ENCODE measurements at places on chromosomes 2 and 18.
A peak's percentile ranks its signal among the peaks of the same experiment; 100 is the strongest.

DNA sequence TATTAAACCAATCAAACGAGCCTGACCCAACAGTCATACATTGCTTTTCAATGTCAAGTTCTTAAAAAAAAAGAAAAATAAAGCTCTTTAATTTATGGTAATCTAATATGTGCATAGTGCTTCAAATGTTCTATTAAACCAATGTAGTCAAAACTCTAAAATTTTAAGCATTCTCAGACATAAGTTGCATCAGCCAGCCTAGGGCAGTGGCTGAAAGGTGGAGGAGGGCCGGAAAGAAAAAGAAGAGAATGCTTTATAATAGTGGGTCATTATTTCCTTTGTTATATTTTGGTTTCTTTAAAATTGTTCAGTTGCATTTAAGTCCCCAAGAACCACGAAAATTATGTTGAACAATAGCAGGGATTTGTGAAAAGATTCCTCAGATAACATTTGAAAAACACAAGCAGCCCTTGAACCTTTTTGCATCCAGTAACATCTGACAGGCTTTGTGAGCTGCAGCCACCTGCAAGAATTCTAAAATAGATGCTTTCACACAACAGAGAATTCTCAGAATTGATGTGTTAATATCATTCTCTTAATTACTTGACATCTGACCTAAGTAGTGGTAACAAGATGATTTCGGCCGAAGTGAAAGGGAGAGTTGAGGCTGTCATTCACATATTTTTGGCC, 252.1 kb downstream of the CDCA7 start:
- H3K27me3 ChIP-seq, result peaks cover 13% of the 10 kb centered on the region
- H3K4me3 ChIP-seq, result no peak overlapping the region
- DNase-seq, result no peak
- no peaks in the 10 kb centered on the region for H3K4me1 ChIP-seq

DNA sequence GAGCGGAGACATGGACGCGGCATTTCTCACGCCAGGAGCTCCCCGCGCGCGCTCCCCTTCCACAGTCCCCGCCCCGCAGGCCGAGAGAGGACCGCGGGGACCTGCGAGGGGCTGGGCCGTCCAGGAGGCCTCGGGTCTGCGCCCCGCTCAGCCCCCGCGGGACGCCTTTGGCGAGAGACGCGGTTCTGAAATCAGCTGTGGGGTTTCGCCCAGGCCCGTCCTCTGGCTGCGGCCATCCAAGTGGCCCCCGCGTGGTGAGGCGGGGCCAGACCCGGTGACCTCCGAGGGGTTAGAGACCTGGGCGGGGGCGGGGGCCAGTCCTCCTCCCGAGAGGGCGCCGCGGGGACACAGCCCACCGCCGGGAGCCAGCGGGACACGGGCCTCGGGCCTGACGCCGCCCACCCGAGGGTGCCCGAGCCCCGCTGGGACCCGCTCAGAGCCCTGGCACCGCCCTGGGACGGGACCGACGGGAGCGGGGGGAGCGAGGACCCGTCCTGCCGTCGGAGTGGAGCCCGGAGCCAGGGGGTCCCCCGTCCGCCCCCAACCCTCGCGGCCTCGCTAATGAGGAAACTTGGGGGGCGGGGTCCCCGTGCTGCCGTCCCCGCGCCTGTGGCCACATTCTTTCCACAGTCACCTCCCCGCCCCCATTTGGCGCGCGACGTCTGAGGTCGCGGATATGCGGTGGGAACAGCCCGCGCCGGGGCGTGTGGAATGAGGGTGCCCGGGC, 6.1 kb upstream of the SALL3 start:
- DNase-seq, result no peak
- H3K4me3 ChIP-seq, result no peak overlapping the region
- peaks cover 11% of the 10 kb centered on the region for H3K4me1 ChIP-seq
- H3K27ac ChIP-seq, result no peak overlapping the region
- no peaks in the 10 kb centered on the region for H3K36me3 ChIP-seq

DNA sequence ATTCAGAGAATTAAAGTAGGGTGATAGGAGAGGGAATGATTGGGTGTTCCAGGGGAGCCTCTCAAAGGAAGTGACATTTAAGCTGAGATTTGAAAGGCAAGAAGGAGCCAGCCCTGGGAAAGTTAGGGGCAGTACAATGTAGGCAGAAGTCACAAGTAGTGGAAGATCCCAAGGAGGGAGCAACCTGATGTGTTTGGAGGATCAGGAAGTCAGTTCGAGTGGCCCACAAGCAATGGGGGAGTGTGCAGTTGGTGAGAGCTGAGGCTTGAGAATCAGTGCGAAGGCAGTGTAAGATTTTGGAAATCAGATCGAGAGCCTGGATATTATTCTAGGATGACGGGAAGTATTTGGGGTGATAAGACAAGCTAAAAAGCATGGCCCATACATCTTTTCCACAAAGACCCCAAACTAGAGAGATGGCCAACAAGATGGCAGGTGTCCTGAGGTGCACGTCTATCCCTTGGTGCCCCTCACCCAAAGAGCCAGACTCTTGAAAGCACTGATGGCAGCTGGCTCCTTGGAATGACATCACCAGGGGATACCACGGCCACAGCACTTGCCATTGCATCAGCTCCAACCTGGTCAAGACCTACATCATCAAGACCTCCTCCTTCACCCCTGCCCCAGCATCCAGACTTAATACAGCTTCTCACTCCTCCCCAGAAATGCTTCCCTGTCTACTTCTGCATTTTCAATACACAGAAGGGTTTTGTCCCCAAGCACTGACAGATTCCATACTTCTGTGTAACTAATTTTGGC, 127.3 kb downstream of the BCL2 start:
- H3K27ac ChIP-seq, result peak overlapping the region; percentile 57
- no peaks in the 10 kb centered on the region for H3K36me3 ChIP-seq
- H3K4me3 ChIP-seq, result no peak overlapping the region

DNA sequence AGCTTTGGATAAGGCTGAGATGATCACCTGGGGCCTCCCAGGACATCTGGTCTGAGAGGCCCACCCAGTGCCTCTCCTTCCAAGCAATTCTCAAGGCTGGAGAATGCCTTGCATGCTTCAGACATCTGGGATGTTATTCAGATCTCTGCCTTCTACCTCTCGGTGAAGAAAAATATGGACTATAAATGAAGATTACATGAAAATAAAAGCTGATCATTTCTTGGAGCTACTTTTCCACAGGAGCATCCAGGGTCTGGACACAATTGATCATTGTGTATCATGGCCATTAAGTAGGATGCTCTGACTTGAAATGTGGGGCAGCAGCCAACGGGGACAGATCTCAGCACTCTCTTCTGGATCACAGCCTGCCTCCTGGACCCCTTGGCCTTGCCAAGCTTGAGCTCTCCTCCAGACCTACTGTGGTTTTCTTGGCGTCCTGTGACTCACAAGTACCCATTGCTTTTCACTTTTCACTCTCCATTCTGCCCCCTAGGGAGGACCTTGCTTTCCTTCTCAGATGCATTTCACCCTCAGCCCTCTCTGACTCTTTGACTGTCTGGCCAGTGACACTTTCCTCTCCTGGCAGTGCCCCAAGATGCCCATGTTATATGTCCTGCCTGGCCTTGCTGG, 203.1 kb downstream of the INSIG2 start:
- H3K4me3 ChIP-seq, result no peak overlapping the region
- H3K27ac ChIP-seq, result no peak overlapping the region
- DNase-seq, result no peak
- no peaks in the 10 kb centered on the region for H3K4me1 ChIP-seq
- H3K27me3 ChIP-seq, result peaks cover 19% of the 10 kb centered on the region

DNA sequence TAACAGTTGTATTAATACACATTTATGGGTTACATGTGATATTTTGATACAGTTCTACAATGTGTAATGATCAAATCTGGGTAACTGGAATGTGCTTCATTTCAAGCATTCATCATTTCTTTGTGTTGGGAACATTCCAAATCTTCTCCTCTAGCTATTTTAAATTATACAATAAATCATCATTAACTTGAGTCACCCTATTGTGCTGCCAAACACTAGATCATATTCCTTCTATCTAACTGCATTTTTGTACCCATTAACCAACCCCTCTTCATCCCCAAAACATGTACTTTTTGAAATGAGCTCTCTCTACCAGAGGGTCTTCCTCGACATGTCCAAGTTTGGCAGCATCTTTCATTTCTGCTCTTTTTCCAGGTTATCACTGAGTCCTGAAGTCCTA, 81.1 kb upstream of the TTC39C start:
- H3K36me3 ChIP-seq, result no peaks in the 10 kb centered on the region

DNA sequence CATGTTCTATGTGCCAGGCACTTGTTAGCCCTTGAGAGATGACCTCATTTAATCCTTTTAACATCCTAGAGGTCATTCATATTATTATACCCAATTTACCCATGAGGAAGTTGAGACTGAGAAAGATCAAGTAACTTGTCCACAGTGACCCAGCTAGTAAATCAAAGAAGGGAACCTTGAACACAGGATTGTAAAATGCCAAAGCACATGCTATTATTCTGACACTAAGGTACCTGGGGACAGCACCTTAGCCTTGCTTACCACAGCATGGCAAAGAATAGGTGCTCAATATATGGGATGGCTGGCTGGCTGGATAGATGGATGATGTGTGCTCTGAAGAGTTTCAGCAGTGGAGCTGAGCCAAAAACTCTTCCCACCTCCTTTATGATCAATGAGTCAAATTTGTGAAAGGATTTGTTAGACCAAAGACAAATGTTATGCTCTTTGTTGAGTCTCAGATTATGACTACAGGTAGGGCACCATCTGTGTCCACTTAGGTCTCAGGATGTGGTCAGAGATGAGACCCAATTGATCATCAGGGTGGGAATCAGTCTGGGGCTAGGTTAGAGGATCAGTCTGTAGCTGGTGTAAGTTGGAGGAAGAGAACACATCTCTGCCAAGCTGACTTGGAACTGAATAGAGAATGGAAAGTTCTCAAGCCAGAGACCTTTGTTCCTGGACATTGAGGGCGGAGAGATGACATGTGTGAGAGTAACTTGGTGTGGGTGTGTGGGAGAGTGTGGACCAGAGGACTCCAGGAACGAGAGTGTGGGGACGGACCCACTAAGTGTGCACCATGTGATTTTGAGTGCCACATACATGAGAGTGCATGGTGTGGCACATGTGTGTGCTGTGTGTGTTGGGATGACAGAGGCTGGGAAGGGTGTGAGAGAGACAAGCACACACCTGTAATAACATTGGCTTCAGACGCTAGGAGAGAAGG, 16.3 kb upstream of the PKDCC start:
- H3K27me3 ChIP-seq, result peaks cover 36% of the 10 kb centered on the region
- no peak overlapping the region for H3K27ac ChIP-seq
- no peak overlapping the region for H3K4me3 ChIP-seq
- peaks cover 3% of the 10 kb centered on the region for H3K36me3 ChIP-seq
- peaks cover 11% of the 10 kb centered on the region for H3K4me1 ChIP-seq

DNA sequence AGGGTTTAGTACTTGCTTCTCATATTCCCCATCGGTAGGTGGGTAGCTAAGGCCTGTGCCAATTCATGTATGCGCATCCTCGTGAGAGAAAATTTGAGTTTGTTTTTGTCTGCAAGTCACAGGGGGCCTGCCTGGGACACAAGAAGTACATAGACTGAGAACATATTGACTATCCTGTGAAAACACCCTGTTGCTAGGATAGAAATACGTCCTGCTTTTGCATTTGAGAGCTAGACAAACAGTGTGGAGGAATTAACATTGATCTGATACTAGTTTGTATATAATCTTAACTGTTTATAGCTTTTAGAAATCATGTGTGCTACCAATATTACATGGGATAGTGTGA, 10.9 kb downstream of the WDR7 start:
- no peaks in the 10 kb centered on the region for H3K36me3 ChIP-seq
- H3K27me3 ChIP-seq, result no peaks in the 10 kb centered on the region
- DNase-seq, result no peak
- H3K4me3 ChIP-seq, result no peak overlapping the region
- no peak overlapping the region for H3K27ac ChIP-seq
- peaks cover 24% of the 10 kb centered on the region for H3K4me1 ChIP-seq

DNA sequence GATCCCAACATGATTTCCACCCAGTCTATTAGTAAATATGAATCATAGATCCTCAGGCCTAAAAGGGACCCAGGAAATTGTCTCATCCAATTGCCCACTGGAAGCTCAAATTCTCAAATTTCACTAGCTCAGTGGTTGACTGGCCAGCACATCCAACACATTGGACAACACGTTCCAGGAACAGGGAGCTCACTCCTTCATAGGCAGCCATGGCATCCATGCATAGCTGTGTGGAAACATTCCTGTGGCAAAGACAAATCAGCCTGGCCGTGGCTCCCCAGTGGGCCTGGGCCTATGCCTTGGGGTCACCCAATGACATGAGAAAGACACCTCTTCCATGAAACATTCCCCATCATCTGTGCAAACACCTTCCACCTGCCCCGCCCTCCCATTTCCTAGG, 261.1 kb downstream of the ANAPC1 start:
- no peaks in the 10 kb centered on the region for H3K27me3 ChIP-seq
- no peak overlapping the region for H3K4me3 ChIP-seq
- H3K4me1 ChIP-seq, result no peaks in the 10 kb centered on the region
- H3K27ac ChIP-seq, result no peak overlapping the region
- no peak for DNase-seq

- no peaks in the 10 kb centered on the region for H3K27me3 ChIP-seq
- peaks cover 20% of the 10 kb centered on the region for H3K4me1 ChIP-seq
- H3K27ac ChIP-seq, result no peak overlapping the region
- no peak overlapping the region for H3K4me3 ChIP-seq
- DNase-seq, result no peak
These were observed 5.0 kb upstream of the GYPC start for GRCh38 chr2:126650994-126651393.

- no peaks in the 10 kb centered on the region for H3K27me3 ChIP-seq
- no peaks in the 10 kb centered on the region for H3K36me3 ChIP-seq
- peaks cover 32% of the 10 kb centered on the region for H3K4me1 ChIP-seq
- no peak overlapping the region for H3K4me3 ChIP-seq
- DNase-seq, result no peak
- H3K27ac ChIP-seq, result no peak overlapping the region
These were observed 27.4 kb downstream of the PRKCE start for GRCh38 chr2:45678791-45679348.

DNA sequence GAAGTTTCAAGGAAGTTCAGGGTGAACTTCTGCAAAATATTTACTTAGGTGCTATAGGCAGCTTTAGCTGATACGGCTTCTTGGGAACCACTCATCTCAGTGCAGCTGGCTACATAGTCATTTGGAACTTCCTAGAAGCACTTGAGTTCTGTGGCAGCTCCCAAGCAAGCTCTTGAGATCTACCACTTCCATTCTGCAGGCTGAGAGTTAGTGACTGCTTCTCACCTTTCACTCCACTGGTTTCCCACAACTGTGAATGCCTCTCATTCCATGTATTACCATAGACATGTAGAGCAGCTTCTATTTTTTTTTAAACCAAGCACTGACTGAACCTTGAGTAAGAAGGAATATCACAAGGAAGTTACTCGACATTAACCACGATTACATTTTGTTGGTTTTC, 994.1 kb upstream of the ACVR2A start:
- H3K27me3 ChIP-seq, result no peaks in the 10 kb centered on the region
- H3K36me3 ChIP-seq, result no peaks in the 10 kb centered on the region
- no peak overlapping the region for H3K27ac ChIP-seq
- no peak overlapping the region for H3K4me3 ChIP-seq
- DNase-seq, result no peak

GRCh38 chr2:178920916-178921513, 113.8 kb upstream of the TTN start:
- H3K4me1 ChIP-seq, result no peaks in the 10 kb centered on the region
- no peak overlapping the region for H3K4me3 ChIP-seq
- H3K27me3 ChIP-seq, result no peaks in the 10 kb centered on the region

GRCh38 chr2:25489631-25490030, 147.9 kb upstream of the DNMT3A start:
- H3K4me3 ChIP-seq, result no peak overlapping the region
- no peak overlapping the region for H3K27ac ChIP-seq
- H3K36me3 ChIP-seq, result peaks cover 20% of the 10 kb centered on the region
- no peaks in the 10 kb centered on the region for H3K27me3 ChIP-seq
- no peaks in the 10 kb centered on the region for H3K4me1 ChIP-seq

- H3K27me3 ChIP-seq, result no peaks in the 10 kb centered on the region
- no peaks in the 10 kb centered on the region for H3K4me1 ChIP-seq
- DNase-seq, result no peak
- H3K27ac ChIP-seq, result peak overlapping the region; percentile 73
These were observed 79.2 kb downstream of the SETBP1 start for GRCh38 chr18:44759925-44760342.
